ENCODE measurements at places on chromosomes 12 and 14. TPM values are rescaled to one million over a fixed set of nuclear protein-coding genes. Genes with fewer than 3 reads are reported as not detected.

SLC10A1 gene
- polyA plus RNA-seq: not detected

SERPINA5 gene
- polyA plus RNA-seq: not detected

SERPINA12 gene
- polyA plus RNA-seq: not detected

TGM1 gene
- 2.1 TPM for polyA plus RNA-seq

MAX gene
- 37.1 TPM for polyA plus RNA-seq

CMA1 gene
- not detected for polyA plus RNA-seq

Measured in hindlimb muscle (tissue), 1 donor.